ENCODE measurements at places on chromosomes 11 and 22.
A peak's percentile ranks its signal among the peaks of the same experiment; 100 is the strongest.

GRCh38 chr11:119602745-119603373 is 126.1 kb downstream of the NECTIN1 start:
- no peak for DNase-seq

GRCh38 chr22:22763512-22763911 is 119.1 kb downstream of the GGTLC2 start:
- DNase-seq: no peak

GRCh38 chr11:26958702-26959049 is 35.2 kb upstream of the FIBIN start:
- no peak for DNase-seq

- DNase-seq: peak; percentile 40
These were observed 56.5 kb upstream of the APOA1 start for GRCh38 chr11:116893906-116894305.

- DNase-seq: no peak
These were observed 19.6 kb downstream of the KCTD21 start for GRCh38 chr11:78168539-78169477.

DNA sequence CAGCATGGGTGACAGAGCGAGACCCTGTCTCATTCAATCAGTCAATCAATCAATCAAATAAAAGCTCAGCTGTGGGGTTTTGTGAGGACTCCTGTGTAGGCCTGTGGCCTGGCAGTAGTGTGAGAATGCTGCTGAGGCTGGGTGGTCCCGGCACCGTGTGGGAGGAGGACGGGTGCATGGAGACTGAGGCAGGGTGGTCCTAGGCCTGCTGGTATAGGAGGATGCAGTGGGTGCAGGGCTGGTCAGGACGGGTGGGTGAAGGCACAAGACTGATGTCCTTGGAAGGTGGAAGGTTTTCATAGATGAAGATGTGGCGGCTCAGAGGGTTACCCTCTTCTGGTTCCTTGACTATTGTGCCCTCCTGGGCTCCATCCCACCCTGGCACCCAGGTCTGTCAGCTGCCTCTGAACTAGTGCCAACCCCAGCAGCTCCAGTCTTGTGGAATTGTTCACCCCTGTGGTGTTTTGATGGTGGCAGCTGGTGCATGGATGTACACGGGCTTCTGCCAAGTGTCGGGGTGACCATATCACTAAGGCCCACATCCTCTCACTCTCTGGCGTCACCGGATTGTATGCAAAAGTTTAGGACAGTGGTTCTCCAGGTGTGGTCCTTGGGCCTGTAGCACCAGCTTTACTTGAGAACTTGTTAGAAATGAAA is 23.7 kb downstream of the TANGO2 start:
- DNase-seq: no peak

- no peak for DNase-seq
These were observed 337.2 kb upstream of the API5 start for GRCh38 chr11:42974510-42975179.

- DNase-seq: no peak
These were observed 15.1 kb downstream of the MCHR1 start for GRCh38 chr22:40694411-40694810.

All from NCI-H1105 (cell line).